ENCODE measurements at places on chromosomes 16 and 17.

DNA sequence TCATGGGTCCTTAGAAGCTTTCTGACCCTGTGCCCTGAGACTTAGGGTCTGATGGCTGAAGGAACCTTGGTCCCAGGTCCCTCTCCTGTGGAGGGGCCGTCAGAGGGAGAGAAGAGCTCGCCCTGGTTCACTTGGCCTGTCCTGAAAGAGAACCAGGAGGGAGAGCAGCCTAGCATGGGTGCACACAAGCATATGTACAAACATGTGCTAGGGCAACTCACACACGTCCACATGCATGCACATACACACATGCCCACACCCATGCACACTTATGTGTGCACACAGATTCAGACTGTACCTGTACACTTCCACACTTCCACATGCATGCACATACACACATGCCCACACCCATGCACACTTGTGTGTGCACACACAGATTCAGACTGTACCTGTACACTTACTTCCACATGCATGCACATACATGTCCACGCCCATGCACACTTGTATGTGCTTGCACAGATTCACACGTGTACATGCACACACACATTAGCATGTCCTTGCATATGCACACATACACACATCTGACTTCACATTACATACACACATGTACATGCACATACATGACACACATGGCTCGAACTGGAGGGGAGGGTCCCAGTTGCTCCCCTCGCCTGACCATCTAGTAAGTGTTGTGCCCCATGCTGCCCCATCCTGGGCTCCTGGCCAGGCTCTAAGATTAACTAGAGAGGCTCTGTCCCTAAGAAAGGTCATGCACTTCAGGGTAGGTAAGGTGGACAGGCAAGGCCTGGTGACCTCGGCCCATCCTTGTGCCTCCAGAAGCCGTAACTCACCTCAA lies 122.0 kb downstream of the METRNL start:
- DNase-seq = no peak

DNA sequence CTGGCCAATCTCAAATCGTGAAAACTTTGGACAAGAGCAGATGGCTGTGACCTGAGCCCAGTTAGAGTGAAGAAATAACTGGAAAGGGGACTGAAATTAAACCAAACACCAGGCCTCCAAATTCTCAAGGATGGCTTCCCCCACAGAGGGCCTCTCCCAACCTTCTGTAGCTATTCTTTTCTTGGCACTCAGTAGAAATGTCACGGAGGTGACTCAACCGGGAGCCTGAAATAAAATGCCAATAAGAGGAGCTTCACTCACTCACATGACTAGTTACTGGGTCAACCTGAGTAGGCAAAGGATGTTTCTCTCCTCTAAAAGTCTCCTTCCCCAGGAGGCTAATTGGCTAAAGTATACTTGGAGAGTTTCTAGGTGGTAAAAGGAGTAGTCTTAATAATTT lies 230.7 kb downstream of the MAF start:
- DNase-seq = no peak

- no peak for DNase-seq
Observed at GRCh38 chr17:14748036-14748710, 447.3 kb downstream of the HS3ST3B1 start.

DNA sequence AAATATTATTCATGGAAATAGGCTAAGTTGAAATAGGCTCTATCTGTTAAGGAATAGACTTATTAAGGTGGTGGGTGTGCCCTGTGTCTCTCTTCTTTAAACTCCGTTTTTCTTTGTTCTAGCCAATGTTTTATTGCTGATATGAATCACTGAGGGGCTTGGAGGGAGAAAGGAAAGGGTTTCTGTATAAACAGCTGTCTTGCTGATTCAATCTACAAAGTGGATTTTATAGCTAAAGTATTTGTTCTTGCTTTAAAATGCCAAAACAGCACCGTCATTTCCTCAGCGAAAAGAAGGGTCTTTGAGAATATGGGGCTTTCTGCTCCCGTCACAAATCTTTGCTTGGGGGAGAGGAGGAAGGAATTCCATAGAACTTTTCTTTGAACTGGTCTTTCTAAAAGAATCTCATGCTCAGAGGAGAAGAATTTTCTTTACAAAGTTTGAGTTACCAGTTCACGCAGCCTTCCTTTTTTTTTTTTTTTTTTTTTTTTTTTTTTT lies 39.3 kb downstream of the MSI2 start:
- peak; percentile 55 for DNase-seq

DNA sequence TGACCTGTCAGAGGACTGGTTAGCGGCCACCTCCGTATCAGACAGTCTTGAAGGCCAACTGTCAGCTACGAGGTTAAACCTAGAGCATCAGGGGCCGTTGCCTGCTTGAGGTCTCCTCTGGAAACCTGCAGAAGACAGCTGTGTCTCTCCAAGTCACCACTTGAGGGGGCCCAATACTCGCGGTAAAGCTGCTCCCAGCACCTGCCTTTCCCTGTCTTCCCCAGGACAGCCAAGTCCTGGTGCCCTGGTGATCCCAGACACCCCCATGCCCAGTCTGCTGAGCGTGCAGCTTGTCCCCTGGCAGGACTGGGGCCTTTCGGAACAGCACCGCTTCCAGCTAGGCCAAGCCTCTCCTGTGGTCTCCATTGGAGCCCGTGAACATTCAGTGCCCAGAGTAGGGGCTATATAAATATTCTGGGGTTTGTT lies 80.1 kb downstream of the DNAH17 start:
- peak; percentile 78 for DNase-seq

DNA sequence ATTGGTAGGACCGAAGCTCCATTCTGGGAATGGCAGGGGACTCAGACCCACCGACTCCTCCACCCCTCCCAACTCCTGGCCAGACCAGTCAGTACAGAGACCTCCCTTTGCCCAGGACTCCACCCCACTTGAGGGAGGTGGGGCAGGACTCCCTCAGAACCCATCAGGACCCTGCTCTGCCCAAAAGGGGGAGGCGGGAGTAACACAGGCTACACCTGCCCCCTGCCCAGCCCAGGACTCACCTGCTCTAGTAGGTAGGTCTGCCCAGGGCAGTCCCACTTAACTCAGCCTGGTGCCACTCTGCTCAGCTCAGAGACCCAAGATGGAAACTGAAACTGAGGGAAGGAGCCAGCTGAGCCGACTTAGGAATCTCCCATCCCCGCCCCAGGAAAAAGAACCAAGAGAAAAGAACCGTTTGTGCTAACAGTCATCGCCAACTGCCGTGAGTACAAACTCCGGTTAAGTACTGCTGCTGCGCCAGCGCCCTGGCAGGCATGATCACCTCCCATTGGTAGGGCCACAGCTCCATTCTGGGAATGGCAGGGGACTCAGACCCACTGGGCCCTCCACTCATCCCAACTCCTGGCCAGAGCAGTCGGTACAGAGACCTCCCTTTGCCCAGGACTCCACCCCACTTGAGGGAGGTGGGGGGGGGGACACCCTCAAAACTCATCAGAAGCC lies 503 bp downstream of the DHX58 start:
- DNase-seq = no peak

- no peak for DNase-seq
Observed at GRCh38 chr16:67283826-67284555, 4.7 kb downstream of the PLEKHG4 start.

GRCh38 chr17:3795390-3796102 lies 5.4 kb downstream of the ITGAE start:
- no peak for DNase-seq

- no peak for DNase-seq
Observed at GRCh38 chr17:43044024-43044423, 19.0 kb downstream of the RND2 start.

GRCh38 chr17:46192439-46193150 lies 634 bp downstream of the KANSL1 start:
- peak; percentile 94 for DNase-seq

- peak; percentile 99 for DNase-seq
Observed at GRCh38 chr17:81471818-81472456, 40.7 kb downstream of the ACTG1 start.

DNA sequence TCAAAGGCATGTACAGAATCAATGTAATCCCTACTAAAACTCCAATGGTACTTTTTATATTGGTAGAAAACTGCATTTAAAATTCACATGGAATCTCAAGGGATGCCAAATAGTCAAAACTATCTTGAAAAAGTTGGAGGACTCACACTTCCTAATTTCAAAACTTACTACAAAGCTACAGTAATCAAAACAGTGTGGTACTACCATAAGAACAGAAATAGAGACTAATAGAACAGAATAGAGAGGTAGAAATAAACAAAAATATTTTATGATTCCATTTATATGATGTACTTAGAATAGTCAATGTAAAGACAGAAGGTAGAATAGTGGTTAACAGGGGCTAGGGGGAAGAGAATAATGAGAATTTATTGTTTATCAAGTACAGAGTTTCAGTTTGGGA lies 8.8 kb downstream of the TRIM37 start:
- no peak for DNase-seq

DNA sequence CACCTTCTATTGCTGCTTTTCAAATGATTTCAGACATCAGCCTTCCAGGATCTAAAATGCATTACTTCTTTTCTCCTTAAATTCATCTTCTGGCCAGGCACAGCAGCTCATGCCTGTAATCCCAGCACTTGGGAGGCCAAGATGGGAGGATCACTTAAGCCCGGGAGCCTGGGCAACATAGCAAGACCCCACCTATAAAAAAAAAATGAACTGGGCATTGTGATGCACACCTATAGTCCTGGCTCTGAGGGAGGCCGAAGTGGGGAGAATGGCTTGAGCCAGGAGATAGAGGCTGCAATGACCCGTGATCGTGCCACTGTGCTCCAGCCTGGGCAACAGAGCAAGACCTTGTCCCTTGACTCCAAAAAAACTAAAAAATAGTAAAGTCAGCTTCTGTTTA lies 208.5 kb downstream of the SPECC1 start:
- DNase-seq = no peak

- DNase-seq = no peak
Observed at GRCh38 chr17:31595666-31596381, 204.3 kb downstream of the RAB11FIP4 start.

GRCh38 chr16:23901178-23902033 lies 65.6 kb downstream of the PRKCB start:
- DNase-seq = no peak

DNA sequence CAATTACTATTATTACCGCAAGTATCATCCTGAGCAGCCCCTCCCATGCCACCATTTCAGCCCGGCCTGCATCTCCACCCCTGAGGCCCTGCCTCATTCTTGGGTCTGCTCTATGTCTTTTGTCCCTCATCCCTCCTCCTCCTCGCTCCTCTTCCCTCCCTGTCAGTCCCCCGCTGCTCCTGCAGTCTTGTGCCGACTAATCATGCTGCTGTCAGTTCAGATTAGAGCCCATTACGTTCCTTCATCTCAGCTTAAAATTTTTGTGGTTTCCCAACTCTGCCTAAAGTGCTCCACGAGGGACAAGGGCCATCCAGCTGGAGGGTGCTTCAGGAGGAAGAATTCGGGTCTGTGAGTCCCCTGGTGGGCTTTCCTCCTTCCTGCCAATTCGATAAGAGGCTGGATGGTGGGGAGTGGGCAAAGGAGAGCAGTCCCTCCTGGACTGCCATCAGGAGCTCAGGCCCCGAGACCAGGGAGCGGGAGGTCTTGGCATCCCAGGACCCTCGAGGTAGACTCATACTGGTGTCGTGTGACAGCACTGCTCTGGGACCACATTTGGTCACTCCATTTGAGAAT lies 32.9 kb upstream of the GOSR2 start:
- DNase-seq = no peak

DNA sequence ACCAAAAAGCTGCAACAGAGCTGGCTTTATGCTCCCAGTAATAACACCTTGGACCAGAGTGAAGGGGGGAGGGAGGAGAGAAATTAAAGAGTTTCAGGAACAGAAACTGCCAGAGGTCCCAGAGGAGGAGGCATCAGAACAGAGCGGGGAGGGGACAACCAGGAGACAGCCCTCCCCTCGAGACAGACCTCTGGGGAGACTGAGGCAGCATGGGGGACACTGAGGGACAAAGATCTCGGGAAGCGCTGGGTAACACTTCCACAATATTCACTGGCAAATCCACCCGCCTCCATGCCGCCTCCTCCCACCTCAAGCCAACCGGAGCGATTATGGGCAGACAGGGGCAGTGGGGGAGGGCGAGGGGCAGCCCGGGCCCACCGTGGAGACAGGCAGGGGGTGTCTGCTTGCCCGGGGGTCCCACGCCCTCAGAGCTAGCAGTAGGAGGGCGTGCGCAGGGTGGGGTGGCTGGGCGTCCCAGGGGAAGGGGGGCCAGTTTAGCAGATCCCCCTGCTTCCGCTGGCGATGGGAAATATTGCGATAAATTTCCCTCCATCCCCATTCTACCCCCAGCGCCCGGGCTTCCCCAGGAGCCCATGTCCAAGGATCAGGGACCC lies 1.2 kb downstream of the PCGF2 start:
- DNase-seq = no peak

DNA sequence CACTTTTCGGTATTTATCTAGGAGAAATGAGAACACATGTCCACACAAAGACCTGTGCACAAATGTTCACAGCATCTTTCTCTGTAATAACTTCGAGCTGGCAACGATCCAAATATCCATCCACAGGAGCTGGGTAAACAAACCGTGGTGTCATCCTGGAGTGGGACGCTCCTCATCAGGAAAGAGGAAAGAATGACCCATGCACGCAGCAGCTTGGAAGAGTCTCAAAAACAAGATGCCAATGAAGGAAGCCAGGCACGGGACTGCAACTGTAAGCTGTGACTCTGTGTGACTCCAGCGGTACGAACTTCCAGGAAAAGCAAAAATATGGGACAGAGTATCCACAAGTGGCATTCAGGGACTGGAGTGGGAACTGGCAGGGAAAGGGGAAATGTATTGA lies 36.7 kb upstream of the CIBAR2 start:
- peak; percentile 75 for DNase-seq

- DNase-seq = no peak
Observed at GRCh38 chr16:64004116-64004515, 1117.7 kb downstream of the CDH11 start.

GRCh38 chr17:48002916-48003416 lies 32.1 kb downstream of the CDK5RAP3 start:
- DNase-seq = peak; percentile 86

DNA sequence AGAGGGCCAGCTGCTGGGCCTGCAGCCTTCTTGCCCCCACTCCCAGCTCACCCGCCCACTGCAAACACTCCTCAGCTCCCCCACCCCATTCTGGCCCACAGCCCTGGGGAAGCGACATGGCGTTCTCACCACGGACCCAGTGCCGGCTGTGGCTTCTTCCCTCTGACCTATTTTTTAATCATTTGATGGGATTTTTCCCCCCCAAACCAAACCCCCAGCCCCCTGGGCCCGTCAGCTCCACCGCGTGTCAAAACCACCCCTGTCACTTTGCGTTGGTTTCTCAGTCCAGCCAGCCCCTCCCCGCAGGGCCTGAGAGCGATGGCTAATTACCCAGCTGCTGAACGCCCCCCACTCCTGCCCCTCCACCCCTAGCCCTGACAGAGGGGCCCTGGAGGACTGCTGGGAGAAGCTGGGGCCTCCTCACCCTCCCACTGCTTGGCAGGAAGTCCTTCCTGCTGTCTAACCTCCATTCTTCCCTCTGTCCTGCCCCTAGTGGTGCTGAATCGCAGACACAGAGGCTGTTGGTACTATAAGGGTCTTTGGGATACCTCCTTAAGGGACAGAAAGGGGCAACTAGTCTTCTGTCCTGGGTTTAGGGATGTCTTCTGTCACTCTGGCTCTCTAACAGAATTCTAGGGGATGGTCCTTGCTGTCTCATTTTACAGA lies 7.5 kb upstream of the TBX21 start:
- no peak for DNase-seq

All from NCI-H2171 treated with DMSO at 0.1 percent for 48 hours (cell line).